ENCODE measurements at places on chromosomes 12 and 14.

GRCh38 chr14:99043756-99044155, 228.2 kb downstream of the BCL11B start:
- DNase-seq: no peak

DNA sequence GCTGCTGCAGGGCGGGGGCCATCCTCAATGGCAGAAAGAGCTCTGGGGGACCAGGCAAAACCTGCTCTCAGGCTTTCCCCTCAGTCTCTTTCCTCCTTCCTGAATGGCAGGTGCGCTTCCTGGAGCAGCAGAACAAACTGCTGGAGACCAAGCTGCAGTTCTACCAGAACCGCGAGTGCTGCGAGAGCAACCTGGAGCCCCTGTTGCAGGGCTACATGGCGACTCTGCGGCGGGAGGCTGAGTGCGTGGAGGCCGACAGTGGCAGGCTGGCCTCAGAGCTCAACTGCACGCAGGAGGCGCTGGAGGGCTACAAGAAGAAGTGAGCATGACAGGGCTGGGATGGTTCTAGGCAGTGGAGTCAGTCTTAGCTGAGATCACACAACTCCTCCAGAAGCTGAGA, 22.9 kb upstream of the KRT83 start:
- DNase-seq: no peak

- DNase-seq: no peak
These were observed 84.9 kb upstream of the CMKLR1 start for GRCh38 chr12:108424026-108424425.

GRCh38 chr14:56742391-56742878, 67.8 kb downstream of the OTX2 start:
- DNase-seq: no peak

GRCh38 chr12:4133636-4134447, 139.7 kb upstream of the CCND2 start:
- DNase-seq: no peak

- no peak for DNase-seq
These were observed 186.9 kb upstream of the BTG1 start for GRCh38 chr12:92332552-92332951.

DNA sequence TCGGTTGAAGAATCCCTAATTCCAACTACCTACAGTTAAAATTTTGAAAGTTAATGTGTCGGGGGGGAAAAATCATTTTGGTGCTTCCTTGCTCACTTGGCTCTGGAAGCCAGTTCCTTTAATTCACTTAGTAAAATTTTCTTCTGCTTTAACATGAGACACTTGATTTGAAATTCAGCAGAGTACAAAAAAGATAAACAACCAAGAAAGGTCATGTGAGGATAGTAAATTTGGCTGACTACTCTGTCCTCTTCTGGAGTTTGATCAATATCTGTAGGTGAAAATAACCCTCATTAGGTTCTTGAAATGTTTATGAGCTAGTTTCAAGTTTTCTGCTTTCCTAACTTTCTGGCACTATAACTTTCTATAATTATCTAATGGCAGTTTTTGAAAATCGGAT, 43.4 kb downstream of the KCNJ8 start:
- DNase-seq: no peak

DNA sequence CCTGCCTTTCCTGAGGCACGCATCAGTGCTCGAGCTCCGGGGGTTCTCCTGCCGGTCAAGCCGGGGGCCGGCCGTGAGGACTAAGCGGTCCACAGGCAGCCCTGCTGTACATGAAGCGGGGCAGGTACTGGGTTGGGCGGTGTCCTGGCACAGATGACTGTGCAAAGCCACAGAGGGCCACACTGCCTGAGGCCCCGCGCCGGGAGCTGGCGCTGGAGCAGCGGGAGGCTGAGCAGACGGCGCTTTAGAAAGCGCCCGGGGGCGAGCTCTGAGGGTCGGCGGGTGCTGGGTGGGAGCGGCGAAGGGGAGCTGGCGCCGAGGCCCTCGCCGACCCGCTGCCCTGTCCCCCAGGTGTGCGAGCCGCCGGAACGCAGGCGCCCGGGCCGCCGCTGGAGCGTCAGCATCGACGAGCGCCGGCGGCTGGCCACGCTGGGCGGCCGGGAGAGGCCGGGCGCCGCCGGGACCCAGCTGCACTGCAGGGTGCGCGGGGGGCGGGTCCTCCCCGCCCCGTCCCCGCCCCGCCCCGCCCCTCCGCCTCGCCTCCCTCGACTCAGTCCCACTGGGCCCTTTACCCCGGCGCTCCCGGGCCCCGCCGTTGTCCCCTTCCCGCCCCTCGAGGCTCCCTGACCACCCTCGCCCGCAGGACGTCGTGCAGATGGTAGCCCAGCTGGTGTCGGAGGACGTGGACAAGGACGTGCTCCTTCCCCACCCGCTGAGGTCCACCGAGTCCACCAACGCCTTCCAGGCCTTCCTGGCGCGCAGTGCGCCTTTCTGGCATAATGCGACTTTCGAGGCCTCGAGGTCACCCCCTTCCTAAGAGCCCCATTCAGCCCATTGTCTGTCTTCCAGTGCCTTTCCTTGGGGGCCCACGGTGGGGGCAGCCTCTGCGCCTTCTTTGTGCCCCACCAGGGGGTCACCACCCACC, 8.3 kb upstream of the MTA1 start:
- peak; percentile 75 for DNase-seq

GRCh38 chr12:104864668-104865067, 93.4 kb downstream of the SLC41A2 start:
- no peak for DNase-seq

GRCh38 chr12:104478396-104479122, 21.8 kb downstream of the CHST11 start:
- DNase-seq: no peak

GRCh38 chr12:67514502-67514901, 134.0 kb upstream of the DYRK2 start:
- no peak for DNase-seq

All from urothelium cell line (cell line).